ENCODE measurements at places on chromosomes 3 and 15.

- DNase-seq, result no peak
These were observed 780.8 kb upstream of the GOLIM4 start for GRCh38 chr3:168876346-168877035.

GRCh38 chr15:72451224-72451623 lies 22.9 kb upstream of the ARIH1 start:
- no peak for DNase-seq

GRCh38 chr15:34693053-34693744 lies 61.6 kb downstream of the GJD2 start:
- no peak for DNase-seq

DNA sequence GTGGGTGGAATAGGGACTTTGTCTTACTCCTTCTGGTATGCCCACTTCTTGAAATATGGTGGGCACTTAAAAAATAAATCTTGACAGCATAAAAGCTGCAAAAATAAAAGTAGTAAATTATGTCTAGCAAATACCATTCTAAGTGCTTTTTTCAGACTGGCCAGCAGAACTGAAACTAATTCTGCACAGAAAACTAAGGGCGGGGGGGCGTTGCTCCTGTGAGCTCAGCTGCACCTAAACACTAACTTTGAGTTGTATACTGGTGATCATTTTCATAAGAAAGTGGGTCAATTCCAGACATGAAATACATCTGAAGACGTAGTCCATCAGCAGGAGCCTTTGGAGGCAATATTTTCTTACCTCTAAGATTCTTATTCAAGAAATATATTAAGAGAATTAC lies 114.8 kb downstream of the WDR76 start:
- DNase-seq, result no peak

GRCh38 chr3:175041369-175041768 lies 182.2 kb downstream of the NAALADL2 start:
- no peak for DNase-seq

DNA sequence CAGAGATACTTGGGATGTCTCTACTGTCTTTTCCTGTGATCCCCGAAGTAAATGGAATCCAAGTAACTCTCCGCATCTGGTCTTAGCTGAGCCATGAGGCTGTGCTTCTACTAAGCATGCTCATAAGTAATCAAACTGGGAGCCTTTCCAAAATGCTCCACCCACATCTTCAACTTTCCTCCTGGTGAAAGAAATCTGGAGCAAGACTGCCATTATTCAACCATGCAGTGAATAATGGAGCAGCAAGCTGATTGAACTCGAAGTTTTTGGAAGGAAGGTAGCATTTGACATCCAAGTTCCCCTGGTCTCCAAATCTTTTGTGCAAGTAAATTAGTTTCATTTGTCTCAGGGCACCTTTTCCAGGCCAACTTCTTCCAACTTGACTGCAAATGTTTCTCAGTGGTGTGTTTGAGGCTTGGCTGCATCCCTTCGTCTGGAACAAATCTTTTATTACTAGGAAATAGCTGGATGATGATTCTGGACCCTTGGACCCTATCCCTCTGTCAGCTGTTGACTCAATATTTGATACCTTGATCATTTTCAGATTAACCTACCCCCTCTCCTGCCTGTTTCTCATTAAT lies 19.4 kb downstream of the GXYLT2 start:
- no peak for DNase-seq
